Gastrocnemius medialis (tissue), 4 donors: ENCODE measurements at places on chromosomes 5 and 9.

- no peak for DNase-seq
These were observed 127.1 kb upstream of the GLRA1 start for GRCh38 chr5:152051499-152052454.

GRCh38 chr9:137487454-137488326 is 28.6 kb upstream of the NSMF start:
- DNase-seq, result no peak

DNA sequence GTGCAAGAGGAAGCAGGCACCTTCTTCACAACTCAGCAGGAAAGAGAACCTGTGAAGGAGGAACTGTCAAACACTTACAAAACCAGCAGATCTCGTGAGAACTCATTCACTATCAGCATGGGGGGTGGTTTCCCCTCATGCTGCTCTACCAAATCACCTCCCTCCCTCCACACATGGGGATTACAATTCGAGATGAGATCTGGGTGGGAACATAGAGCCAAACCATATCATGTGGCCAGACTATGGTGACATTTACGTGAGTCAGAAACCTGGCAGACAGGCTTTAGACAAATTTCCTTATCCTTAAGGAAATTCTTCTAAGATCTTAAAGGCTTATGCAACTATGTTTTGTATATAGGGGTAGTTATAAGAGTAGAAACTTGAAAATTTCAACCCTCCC is 8.7 kb upstream of the AOPEP start:
- no peak for DNase-seq

GRCh38 chr5:114581136-114581535 is 219.3 kb downstream of the KCNN2 start:
- no peak for DNase-seq

- no peak for DNase-seq
These were observed 13.6 kb upstream of the GARNL3 start for GRCh38 chr9:127250896-127251391.

DNA sequence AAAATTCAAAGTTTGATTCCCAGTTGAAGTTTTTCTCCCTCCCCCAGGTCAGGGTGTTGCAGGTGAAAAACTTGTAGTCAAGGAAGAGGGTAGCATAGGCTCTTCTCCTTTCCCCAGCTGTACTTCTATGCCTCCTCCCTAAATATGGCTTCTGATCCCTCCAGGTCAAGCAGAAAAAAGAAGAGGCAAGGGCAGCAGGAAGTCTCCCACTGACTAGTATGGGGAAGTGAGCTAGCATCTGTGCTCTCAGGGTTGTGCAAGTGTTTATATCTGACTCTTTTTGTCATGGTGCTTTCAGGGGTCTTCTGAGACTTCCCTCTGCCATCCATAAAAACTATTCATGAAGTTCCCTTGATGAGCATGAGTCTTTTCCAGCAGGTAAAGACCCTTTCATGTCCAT is 76.0 kb downstream of the ATPSCKMT start:
- no peak for DNase-seq

DNA sequence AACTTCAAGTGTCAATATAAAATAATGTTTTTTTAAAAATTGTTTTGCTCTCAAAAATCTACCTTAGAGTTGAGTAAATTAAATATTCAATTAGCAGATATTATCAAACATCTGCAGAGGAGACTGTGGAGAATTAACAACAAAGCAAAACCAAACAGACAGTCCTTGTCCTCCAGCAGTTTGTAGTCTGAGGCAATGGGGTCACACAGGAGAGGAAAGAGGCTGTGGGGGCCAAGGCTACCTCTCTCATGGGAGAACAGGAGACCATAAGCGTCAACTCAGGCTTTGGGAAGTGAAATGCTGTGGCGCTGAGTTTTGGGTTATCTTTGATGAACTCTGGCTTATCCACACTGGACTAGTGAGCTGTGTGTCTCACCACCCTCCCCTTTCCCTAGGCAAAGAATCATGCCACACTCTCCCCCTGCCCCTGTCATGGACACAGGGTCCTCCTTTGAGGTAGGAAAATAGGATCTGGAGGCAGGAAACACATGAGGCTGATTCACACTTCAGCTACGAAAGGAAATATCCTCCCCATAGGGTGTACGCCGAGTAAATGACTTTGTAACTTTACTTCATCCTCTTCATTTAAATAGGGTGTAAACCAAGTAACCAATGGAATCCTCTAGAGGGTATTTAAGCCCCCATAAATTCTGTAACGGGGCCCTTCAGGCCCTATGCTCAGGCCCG is 152.7 kb downstream of the FSTL4 start:
- no peak for DNase-seq

GRCh38 chr5:1195916-1196315 is 5.5 kb upstream of the SLC6A19 start:
- no peak for DNase-seq

GRCh38 chr5:93580927-93581445 is at the start of gene NR2F1-AS1:
Gene NR2F1-AS1, minus strand, starts transcription at chr5:93581219.
- no peak for DNase-seq

- DNase-seq, result no peak
These were observed 24.6 kb upstream of the QSOX2 start for GRCh38 chr9:136270173-136270705.

DNA sequence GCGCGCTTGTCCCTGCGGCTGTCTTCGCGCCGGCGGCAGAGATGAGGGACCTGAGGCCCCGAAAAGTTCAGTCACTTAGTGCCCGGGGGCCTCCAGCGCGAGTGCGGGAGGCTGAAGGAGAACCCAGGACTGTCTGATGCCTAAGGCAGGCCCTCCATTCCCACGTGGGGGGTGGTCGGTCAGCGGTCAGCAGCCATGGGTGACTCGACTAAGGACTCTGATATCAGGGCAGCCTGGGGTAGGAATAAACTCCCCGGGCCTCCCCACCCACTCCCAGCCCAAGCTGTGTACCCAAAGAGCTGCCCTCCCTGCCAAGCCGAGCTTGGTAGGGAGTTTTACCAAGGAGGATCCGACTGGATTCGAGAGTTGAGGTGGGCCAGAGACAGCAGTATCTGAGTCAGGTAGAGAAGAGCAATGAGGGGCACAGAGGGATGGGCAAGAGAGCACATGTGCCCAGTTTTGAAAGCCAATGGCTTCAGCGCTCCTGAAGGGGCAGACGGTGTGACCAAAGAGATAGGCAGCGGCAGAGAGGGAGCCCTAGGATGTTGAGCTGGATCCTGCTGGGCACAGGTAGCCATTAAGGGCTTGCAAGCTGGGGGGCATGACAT is 787 bp downstream of the FGFR4 start:
- DNase-seq, result no peak

DNA sequence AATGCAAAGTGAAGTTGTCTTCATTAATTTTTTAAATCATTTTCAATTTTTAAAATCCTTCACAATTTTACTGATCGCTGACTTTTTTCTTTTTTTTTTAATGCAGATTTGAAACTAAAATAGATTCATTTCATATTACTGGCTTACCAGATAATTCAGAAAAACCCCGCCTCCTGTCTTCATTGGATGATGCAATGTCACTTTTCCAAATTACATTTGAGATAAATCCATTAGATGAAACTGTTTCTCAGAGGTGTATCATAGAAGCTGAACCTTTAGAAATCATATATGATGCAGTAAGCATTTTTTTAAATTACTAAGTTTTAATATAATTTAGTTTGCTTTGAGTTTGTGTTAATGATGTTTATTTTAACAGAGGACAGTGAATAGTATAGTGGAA is 60.6 kb downstream of the VPS13A start:
- DNase-seq, result no peak

DNA sequence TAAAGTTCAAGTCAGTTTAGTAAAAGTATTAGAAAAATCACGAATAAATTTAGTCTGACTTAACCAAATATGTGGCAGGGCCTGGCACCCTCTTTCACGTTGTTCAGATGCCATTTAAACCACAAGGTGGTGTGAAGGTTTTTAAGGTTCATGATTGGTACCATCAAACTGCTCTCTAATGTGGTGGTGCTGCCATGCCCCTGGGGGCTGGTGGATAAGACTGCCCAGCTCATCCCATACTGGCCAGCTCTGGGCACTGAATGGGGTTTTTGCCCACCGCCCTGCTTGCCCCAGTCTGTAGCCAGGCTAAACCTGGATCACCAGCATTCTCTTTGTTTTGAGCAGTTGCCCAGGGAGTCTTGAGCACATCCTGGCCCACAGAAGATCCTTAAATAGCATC is 159.3 kb downstream of the GABBR2 start:
- DNase-seq, result no peak

DNA sequence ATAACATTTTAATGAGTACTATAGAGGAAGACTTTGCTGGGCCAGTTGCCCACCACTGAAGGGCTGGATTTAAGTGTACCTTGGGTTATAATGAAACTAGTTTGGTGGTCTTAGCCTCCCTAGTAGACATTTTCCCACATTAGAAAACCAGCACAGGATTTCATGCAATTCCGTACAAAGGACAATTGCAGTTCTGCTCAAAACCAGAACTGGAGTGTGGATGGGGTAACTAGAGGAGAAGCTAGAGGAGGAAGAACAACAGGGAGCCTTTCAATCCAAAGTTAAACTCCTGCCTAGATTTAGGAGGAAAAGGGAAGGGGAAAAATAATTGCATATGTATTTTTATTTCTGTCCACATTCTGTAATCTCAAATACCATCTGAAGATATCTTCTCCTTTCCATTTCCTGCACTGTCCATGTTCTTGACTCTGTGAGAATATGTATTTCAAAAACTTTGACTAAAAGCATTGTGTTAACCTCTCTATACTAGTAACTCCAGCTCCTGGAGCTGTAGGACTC is 97.5 kb upstream of the SSBP2 start:
- no peak for DNase-seq

DNA sequence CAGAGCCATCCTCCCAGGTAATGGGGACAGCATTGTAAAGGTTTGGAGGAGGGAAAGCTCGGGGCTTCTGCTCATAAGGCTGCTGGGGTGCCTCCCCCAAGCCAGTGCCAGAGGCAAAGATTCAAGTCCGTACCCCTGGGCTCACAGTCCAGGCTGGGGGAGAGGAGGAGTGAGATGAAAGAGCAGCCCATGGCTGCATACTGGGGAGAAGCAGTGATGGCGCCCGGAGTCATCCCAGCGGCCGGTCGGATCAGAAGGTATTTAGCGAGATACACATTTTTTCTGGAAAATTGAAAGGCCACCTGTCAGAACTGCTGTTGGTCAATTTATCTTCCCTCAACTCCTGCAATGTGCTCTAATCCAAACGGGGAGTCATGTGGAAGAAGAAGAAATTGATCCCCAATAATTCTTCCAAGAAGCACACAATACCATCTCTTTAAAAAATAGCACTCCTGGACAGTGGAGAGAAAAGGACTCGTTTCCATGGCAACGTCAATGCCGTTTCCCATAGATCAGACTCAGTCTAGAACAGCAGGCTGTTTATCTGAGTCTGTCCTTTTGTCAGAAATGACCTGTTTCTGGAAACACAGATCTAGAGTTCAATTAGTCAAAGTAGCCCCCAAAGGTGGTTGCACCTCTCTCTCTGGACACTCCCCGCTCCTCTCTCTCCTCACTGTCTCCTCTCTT is 65.9 kb downstream of the NSG2 start:
- no peak for DNase-seq

- no peak for DNase-seq
These were observed 400.7 kb downstream of the ZSWIM6 start for GRCh38 chr5:61732796-61733195.

DNA sequence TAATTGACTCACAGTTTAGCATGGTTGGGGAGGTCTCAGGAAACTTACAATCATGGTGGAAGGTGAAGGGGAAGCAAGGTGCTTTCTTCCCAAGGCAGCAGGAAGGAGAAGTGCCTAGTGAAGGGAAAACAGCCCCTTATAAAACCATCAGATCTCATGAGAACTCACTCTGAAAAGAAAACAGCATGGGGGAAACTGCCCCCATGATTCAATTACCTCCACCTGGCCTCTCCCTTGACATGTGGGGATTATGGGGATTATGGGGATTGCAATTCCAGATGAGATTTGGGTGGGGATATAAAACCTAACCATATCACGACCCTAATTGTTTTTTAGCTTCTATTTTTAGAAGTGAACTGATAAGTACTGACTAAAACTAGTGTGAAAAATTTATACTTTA is 1377.5 kb upstream of the DMAC1 start:
- DNase-seq, result no peak

DNA sequence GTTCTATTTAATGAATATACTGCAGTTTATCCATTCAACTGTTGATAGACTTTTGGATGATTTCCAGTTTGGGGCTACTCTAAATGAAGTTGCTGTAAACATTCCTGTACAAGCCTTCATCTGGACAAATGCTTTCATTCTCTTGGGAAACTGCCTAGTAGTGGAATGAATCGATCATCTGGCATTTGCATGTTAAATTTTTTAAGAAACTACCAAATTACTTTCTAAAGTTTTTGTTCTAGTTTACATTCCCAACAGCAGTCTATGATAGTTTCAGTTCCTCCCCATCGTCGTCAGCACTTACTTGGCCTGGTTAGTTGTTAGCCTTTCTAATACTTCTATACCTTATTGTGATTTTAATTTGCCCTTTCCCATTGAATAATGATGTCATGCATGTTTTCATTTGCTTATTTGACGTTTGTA is 306.3 kb downstream of the FER start:
- no peak for DNase-seq

- DNase-seq, result no peak
These were observed 26.1 kb downstream of the PLPPR1 start for GRCh38 chr9:101054657-101055056.

- no peak for DNase-seq
These were observed 17.2 kb downstream of the OR2S2 start for GRCh38 chr9:35940458-35941407.

DNA sequence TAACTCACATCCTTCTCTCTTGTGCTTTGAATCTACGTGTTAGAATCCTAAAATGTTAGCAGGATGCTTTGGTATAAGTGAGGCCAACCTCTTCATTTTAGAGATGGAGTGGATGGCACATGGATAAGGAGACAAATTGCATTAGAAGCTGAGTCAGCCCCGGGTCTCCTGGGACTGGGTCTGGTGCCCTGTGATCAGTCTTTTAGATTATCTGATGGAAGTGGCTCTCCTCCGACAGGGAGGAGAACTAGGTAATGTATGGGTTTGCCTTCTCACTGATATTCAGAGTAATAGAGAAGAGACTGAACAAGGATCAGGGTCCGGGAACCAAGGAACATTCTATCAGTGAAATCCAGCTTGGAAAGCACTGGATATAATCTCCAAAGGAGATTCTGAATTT is 74.9 kb upstream of the TNFSF8 start:
- no peak for DNase-seq

GRCh38 chr9:128243215-128244018 is 32.4 kb downstream of the GOLGA2 start:
- DNase-seq, result no peak

DNA sequence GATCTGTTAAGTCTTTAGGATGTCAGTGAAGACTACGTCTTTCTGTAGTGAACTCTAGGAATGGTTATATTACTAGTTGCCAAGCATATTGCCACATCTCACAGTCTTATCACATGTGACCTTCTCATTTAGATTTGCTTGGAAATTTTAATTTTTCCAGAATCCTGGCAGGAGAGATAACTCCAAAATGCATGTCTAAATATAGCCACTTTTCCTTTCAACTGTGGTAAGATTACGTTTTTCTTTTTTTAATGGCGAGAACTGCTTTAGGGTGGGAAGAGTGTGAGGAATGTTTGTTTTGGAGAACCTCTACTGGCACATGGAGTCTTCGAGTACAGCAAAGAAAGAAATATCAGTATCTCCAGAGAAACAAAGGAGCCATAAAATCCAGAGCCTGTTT is 91.7 kb upstream of the ADAMTSL1 start:
- no peak for DNase-seq

GRCh38 chr5:150781706-150782614 is 3.4 kb downstream of the SMIM3 start:
- peak; percentile 55 for DNase-seq
